ELR (cell line): ENCODE measurements at places on chromosomes 2 and 18.

DNA sequence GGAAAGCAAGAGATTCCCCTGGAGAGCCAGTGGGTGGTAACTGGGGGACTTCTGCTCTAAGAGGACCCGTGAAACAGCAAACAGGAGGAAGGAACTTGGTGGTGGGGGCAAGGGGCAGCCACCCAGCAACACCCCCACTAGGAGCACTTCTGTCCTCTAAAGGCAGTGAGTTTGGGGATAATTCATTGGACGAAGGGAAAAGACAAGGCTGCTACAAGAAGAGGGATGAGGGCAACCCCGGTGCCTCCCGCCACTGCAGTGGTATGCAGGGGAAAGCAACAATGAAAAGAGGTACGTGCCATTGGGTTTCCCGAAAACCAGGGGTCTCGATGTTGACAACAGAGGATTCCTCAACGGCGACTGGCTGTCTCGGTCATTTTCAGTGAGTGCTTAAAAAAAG, 9.1 kb downstream of the RPL31 start:
- no peak for DNase-seq

DNA sequence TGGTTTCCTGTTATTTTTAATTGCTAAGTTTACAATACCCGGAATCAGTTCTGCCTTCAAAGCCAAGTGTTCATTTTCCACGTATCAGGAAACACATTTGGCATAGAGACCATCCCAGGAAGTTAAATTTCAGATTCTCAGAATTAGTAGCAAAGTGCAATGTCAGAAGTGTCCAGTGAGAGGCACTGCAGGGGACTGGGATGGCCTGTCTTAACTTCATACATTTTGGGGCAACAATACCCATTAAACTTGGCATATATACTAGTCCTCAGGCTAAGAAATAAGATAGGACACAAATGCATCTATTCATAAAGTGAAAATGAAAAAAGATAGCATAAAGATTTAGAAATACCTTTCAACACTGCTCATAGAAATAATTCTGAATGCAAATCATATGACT, 1.5 kb upstream of the IL1RL2 start:
- peak; percentile 19 for DNase-seq

- peak; percentile 43 for DNase-seq
Observed at GRCh38 chr18:73563345-73563744, 584.3 kb downstream of the FBXO15 start.

DNA sequence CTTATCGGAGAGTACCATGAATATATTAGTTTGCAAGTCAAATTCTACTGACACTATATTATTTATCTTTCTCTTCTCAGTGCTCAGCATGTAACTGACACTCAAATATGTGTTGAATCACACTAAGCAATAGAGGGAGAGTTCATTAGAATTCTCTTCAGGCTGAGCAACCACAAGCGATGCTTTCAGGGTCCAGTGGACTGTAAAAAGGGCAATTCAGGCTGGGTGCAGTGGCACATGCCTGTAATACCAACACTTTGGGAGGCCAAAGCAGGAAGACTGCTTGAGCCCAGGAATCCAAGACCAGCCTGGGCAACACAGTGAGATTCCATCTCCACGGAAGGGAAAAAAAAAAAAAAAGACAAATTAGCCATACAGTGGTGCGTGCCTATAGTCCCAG, 16.3 kb downstream of the PDE6D start:
- no peak for DNase-seq

DNA sequence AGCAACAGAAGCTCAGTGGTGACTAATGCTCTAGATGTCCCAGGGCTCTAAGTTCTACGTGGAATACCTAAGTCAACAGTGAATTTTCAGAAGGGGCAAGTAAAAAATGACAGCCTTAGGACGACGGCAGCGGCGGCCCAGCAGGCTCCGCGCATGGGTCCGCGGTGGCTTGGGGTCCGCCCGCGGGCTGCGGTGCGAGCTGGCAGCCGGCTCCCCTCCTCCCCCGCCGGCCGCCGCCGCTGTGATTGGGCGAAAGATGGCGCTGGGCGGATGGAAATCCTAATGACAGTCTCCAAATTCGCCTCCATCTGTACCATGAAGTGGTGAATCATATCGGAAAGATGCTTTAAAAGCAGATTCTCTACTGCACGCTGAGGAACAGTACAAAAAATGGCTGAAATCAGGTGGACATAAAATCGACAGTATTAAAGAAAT, 74.7 kb downstream of the HNRNPLL start:
- peak; percentile 85 for DNase-seq

- no peak for DNase-seq
Observed at GRCh38 chr2:54009549-54009948, 38.8 kb upstream of the PSME4 start.

DNA sequence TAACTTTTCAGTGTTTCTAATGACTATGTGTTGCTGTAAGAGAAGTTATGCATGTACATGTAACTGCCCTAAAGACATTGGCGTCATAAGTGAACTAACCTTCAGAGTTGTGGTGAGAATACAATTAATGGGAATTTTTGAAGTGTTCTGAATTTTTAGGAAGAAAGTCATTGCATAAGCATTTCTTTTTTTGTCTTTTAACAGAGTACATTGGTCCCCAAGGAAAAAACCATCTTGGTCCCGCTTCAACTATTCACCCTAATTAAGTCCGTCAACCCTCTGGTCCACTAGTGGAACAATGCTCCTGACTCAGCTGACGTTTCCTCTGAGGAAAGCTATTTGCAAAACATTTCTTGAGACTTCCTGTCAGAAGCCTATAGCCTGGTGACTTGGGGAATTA, 41.1 kb upstream of the VIT start:
- peak; percentile 63 for DNase-seq

GRCh38 chr2:240225131-240225530, 84.7 kb upstream of the OTOS start:
- DNase-seq = no peak

- DNase-seq = no peak
Observed at GRCh38 chr2:158486150-158486969, 29.6 kb downstream of the PKP4 start.

GRCh38 chr18:3572761-3573160, 122.8 kb downstream of the TGIF1 start:
- DNase-seq = no peak
